ENCODE measurements at places on chromosomes 2 and 18. TPM values are rescaled to one million over a fixed set of nuclear protein-coding genes. Genes with fewer than 3 reads are reported as not detected.

DNA sequence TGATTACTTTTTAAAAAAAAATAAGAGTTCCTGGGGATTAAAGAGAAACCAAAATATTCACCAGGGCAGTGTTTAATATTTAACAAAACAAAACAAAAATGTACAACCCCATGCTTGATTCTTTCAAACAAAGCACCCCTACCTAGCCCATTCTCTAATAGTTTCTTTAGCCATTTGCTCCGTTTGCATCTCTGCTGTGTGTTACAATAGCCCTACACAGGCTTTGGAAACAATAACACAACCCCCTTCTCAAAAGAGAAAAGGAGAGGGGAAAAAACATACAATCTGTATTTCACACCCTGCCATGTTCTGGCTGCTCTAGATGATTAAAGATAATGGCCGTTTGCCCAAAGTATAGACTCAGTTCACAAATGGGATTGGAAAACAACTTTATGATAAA lies 302.9 kb downstream of the CPS1 start:
- no peak for DNase-seq

The AGXT gene
- not detected for total RNA-seq

DNA sequence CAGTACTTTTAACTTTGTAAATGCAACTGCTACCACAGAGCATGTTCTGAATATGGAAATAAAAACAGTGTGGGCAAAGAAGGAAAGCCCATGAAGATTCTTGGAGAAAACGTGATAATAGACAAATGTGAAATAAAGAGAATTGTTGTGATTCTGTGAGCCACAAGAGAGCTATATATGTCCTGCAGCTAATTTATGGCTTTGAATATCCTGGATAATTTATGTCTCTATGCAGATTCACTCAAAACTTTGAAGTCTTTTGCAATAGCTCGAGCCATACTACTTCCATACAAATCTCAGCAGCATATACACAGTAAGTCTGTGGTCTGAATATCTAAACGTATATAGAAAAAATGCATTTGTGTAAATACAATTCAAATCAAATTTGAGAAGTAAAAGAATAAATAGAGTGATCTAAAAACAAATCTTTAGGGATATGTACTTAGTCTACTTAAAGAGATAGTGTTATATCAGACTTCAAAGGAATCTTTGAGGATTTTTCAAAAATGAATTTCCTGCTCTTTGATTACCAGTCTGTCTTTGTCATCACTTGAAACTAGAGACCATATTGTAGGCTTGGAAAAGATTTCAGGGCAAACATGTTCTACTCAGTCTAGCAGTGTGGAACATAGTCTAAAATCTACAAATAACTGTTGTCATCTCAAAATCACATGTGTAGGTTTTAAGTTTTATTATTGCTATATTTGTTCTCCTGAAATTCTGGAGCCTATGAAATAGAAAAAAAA lies 107.1 kb downstream of the CSRNP3 start:
- no peak for DNase-seq

GRCh38 chr2:127563458-127564428 lies 28.3 kb downstream of the MYO7B start:
- DNase-seq, result no peak

The MROH2A gene
- not detected for total RNA-seq

- DNase-seq, result no peak
Observed at GRCh38 chr2:224956706-224957105, 85.6 kb downstream of the DOCK10 start.

GRCh38 chr2:164675687-164676086 lies 54.4 kb upstream of the GRB14 start:
- no peak for DNase-seq

DNA sequence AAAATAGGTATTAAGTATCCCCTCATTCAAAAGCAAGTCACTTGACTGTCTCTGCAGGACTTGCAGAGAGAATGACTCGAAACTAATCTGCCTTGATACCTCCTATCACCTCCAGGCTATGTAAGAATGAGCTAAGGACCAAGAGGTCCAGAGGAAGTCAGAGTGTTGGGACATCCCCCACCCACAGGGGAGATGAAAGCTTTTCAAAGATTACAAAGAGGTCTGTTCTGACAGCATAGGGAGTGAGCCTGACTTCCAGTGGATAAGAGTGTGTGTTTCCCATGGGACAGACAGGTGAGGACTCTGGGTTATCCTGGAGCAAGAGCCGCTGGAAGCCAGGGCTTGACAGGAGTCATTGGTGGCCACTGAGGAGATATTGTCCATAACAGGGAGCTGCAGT lies 85.0 kb upstream of the TACR1 start:
- no peak for DNase-seq

The RAD51AP2 gene
- total RNA-seq, result not detected

DNA sequence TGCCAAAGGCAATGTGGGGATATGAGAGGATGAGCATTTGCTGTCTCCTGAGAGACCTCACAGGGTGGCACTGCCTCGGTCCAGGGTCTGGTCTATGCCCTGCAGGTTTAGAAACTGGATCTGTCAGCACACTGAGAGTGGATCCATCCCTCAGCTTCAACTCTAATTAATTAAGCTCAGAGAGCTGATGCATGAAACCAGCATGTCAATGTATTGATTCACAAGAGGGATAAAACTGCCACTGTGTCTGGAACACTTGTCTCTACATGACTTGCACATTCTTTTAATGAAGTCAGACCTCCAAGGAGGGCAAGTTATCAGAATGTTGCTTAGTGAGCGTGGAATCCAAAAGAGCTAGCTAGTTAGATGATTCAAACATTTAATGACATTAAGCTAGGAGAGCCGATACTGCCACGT lies 22.5 kb upstream of the POLE4 start:
- DNase-seq, result no peak

The TMEM247 gene
- not detected for total RNA-seq

The NAPG gene
- 24.5 TPM for total RNA-seq

GRCh38 chr18:42338683-42339082 lies 383.6 kb downstream of the PIK3C3 start:
- DNase-seq, result no peak

All from MG63 (cell line).